ENCODE measurements at places on chromosomes 2 and 18. TPM values are rescaled to one million over a fixed set of nuclear protein-coding genes. Genes with fewer than 3 reads are reported as not detected.

DNA sequence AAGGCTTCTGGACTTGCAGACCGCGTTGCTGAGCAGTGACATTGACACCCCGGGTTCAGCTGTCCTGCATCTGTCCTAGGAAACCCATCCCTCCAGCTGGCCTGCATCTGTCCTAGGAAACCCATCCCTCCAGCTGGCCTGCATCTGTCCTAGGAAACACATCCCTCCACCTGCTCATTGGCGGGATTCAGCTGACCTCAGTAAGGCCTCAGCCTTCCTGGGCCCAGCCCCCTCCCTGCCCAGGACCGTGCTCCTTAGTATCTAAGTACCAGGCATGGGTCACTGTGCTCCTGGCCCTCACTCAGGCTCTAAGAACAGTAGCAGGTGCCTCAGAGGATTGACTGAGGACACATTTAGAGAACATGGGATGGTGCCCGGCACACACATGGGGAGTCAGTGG, 1.2 kb downstream of the MLPH start:
- no peak for DNase-seq

DNA sequence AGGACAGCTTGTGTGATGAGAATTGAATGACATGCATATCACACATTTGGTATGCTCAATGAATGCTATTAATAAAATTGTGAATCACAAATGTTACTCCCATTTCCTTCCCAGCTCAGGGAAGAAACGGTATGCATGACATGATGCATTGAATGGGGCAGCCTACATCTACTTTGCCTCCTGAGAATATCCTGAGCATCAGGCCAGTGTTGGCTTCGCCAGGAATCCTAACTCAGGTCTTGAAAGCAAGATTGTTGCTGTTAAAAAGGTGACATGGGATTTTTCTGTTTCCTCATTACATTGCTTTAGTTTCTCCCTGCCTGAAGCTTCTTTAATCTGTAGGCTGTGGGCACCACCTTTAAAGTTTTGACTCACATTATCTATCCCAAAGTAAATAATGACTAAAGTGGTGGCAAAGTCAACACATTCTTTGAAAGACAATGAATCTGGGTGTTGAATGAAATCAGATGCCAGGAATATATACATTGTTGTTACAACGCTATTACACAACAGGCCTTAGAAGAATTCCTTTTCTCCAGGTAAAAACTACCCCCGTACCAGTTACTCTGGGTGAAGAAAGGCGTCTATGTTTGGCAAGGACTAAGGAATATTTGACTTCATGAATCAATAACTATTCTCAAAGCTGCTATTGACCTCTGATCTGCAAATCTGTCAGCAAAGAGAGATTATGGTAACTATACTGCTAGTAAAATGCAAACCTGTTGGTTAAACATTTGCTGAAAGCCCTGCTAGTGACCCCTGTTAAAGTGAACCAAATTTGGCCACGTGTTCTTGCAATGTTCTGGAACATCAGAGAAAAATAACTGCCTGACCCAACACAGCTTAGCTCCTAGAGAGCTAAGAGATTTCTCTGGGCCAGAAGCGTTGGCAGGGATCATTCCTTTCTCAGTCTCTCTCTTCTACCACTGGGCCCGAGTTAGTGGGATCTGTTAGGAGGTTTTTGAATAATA, 30.5 kb upstream of the NEDD4L start:
- DNase-seq: no peak

GRCh38 chr2:80573950-80574349, 269.4 kb upstream of the LRRTM1 start:
- DNase-seq: no peak

DNA sequence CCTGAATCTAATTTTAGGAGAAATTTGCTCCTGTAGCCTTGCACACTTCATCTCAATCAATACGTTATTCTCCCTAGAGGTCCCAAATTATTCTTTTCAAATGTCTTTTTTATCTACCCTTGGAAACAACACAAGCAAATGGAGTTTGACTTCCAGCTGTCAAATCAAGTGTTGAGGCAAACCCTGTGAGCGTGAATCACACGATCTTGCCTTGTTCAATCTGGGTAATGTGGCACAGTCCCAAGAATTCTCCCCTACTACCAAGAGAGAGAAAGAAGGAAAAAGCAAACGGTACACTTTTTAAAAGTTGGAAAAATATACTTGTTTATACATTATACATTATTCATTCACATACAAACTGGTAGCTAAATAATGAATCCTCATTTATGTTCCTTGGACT, 2035.3 kb upstream of the CELF4 start:
- no peak for DNase-seq

DNA sequence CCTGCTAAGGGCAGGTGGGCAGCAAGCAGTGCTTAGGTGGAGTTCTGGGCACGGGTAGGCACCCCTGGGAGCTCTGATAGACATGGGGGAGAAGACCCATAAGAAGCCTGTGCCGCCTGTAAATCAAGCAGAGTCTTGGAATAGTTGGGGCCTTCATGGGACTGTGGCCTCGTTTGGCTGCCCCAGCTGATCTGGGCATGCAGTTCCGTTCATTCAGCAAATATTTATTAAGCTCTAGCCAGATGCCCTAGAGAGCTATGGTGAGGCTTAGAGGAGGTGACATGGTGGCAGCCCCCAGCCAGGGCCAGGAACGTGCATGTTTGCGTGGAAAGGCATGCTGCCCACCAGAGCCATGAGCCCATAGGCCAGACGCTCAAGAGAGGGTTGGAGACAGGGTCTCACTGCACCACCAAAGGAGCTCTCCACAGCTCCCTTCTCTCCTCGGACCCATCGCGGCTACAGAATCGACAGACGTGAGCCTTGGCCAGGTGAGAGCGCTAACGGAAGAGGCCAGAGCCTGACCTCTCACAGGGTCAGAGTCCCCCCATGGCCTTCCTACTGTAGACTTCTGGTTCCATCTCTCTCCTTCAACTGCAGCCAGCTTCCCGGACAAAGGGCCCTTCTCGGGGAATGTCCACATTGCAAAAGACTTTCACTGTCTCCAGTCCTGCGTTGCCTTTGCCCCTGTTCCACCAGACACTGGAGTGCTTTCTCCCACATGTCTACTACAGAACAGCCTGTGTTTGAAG, 135.7 kb downstream of the INHBB start:
- DNase-seq: no peak

OTX1 gene
- not detected for total RNA-seq

CRYGC gene
- not detected for total RNA-seq

All from uterus (tissue), 4 donors.